M059J (cell line): ENCODE measurements at places on chromosomes 1 and 21. TPM values are rescaled to one million over a fixed set of nuclear protein-coding genes. Genes with fewer than 3 reads are reported as not detected.

DNA sequence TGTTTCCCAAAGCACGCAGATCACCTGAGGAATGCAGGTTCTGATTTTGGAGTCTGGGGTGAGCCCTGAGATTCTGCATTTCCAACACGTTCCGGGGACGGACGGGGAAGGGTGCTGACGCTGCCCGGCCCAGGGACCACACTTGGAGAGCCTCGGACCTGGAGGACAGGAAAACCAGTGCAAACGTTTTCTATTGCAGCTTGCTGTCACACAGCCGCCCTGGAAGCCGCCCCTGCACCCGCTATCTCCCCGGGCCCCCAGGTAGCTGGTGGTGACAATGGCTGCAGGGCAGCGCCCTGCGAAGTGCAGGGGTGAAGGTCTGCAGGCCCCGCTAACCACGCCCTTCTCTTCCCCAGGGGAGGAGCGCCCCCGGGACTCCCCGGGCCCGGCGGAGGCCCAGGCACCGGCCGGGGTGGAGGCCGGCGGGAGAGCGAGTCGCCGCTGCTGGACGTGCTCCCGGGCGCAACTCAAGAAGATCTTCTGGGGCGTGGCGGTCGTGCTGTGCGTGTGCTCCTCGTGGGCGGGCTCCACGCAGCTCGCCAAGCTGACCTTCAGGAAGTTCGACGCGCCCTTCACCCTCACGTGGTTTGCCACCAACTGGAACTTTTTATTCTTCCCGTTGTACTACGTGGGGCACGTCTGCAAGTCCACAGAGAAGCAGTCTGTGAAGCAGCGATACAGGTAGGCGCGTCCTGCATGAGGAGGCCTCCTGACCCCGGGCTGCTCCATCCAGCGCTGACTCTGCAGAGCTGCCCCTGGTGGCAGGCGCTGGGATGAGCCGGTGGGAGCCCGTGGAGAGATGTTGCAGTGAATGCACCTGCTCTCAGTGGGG lies 142.0 kb upstream of the COA6 start:
- no peak for DNase-seq

CFHR3 gene
- total RNA-seq, result not detected in 2 replicates

FCMR gene
- 0.34 and 3.5 TPM in 2 replicates for total RNA-seq

- no peak for DNase-seq
These were observed 25.6 kb upstream of the PTBP2 start for GRCh38 chr1:96695954-96696353.

ELAVL4 gene
- not detected in 2 replicates for total RNA-seq

DNA sequence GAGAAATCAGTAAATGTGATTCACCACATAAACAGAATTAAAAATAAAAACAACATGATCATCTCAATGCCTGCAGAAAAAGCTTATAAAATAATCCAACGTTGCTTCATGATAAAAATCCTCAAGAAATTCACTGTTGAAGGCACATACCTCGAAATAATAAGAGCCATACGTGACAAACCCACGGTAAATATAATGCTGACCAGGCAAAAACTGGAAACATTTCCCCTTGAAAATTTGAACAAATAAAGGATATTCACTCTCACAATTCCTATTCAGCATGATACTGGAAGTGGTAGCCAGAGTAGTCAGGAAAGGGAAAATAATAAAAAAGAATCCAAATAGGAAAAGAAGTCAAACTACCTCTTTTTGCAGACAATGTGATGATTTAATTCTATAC lies 148.8 kb downstream of the BRINP3 start:
- no peak for DNase-seq

SUSD4 gene
- 2.2 and 4.6 TPM in 2 replicates for total RNA-seq

DNA sequence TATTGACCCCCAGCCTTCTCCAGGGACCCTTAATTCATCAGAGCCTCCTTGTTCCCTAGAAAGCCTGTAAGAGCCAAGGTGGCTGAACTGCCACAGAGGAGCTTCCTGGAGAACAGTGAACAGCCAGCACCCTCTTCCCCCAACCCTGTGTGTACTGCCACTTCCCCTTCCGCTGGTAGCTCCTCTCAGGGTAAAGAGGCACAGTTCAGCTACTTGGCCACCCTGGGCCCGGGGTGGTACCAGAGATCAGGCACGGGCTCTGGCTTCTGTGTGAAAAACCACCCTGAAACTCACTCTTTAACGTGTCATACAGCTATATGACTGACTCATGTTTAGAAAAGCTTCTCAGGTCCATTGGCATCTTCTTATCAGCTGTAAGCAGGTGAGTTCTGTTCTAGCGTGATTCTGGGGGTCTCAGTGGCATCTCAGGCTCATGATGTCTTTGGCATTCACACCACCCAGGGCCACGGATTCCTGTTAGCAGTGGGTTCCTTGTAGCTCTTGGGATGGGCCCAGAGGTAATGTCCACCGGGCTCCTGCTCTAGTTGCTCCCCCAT lies 22.4 kb downstream of the ARMH1 start:
- no peak for DNase-seq

KCNQ4 gene
- 0.05 TPM in 1 of 2 replicates, not detected in the other for total RNA-seq

PTAFR gene
- 0.07 and 0.47 TPM in 2 replicates for total RNA-seq

GRCh38 chr1:158932171-158932570 lies 819 bp downstream of the PYHIN1 start:
- no peak for DNase-seq

CACHD1 gene
- 0.74 and 2.1 TPM in 2 replicates for total RNA-seq

PROK1 gene
- total RNA-seq, result 1.6 and 1.9 TPM in 2 replicates

ADCY10 gene
- 0.15 TPM in 1 of 2 replicates, not detected in the other for total RNA-seq

FAM89A gene
- 7.3 and 9.4 TPM in 2 replicates for total RNA-seq

SASS6 gene
- 9.4 and 10.1 TPM in 2 replicates for total RNA-seq

GLMN gene
- total RNA-seq, result 16.8 and 17.3 TPM in 2 replicates

GRCh38 chr1:94901841-94902240 lies 25.1 kb downstream of the CNN3 start:
- no peak for DNase-seq

NUAK2 gene
- total RNA-seq, result 6.7 and 8.4 TPM in 2 replicates

DNA sequence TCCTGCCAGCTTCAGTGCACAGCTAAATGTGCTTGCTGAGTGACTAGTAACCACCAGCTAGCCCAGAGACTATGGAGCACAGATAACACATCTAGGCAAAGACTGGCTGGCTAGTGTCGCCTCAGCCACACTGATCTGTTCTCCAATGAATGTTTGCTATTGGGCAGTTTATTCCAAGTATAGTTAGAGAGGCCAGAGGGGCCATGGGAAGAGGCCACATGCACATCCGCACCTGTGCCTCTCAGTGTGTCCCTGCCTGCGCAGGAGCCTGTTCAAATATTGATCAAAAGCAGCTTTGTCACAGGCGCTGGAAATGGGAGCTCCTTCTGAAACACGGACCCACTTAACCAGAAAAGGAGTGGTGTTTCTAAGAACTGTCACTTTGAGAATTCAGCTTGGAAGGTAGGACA lies 51.3 kb upstream of the ATP1A1 start:
- no peak for DNase-seq

DNA sequence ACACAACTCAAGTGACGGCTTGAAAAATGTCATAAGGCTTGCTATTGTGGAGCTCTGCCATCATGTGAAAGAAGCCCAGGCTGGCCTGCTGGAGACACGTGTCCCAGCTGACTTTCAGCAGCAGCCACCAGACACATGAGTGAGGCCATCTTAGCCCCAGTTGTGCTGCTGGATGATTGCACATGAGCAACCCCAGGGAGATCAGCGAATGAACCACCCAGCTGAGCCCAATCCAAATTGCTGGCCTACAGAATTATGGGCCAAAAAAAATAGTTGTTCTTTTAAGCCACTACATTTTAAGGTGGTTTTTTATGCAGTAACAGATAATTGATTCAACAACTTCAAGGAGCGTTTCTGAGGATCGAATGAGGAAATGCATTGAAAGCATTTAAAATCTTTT lies 17.5 kb upstream of the CDA start:
- no peak for DNase-seq

DNA sequence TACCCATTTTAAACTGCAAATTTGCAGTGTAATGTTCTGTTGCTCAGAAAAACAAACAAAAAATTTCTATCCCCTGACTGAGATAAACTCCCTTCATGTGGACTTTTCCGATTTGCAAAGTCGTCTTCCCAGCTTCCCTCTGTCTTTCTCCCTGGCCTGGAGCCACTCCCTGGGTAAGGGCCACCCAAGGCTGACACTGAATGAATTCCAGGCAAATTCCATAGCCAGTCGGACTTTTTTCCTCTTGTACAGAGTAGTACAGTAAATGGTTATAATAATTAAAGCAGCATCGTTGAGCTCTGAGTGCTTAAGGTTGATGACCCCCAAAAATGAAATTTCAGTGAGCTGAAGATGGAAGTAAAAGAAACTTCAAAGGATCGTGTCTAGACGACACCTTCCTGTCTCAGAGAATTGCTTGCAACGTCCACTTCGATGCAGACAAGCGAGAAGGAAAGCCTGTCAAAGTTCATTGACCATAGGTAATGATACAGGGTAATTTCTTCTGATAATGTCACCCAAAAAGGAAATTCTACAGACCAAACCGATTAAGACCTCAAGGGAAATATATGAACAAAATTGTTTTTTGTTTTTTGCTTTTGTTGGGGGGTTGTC lies 33.6 kb upstream of the LHX8 start:
- DNase-seq, result peak; percentile 47

DNA sequence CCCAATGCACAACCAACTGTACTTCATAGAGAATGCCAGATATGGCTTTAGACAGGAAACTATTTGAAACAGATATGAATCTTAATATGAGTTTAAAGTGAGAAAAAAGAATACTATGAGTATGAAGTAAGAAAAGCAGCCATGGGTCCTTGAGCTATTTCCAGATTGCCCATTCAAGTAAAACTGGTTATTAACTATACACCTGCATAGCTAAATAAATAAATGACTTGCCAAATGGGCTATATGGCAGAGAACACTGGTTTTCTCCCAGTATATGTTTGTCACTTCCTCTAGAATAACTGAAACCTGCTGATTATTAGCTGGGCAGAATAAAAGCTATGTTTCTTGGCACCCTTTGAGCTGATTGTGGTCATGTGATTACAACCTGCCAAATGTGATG lies 17.0 kb upstream of the CD1C start:
- no peak for DNase-seq

DNA sequence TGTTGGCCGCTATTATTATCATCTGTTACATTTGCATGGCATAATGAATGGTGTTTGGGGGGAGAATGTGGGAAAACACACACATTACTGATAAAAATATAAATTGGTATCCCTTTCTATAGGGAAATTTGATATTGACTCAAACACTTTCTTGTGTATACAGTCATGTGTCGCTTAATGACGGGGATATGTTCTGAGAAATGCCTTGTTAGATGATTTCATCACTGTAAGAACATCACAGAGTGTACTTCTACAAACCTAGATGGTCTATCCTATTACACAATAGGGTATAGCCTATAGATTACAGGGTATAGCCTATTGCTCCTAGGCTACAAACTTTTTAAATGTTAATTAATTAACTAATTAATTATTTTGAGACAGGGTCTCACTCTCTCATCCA lies 67.2 kb upstream of the B3GALNT2 start:
- DNase-seq, result no peak

DNA sequence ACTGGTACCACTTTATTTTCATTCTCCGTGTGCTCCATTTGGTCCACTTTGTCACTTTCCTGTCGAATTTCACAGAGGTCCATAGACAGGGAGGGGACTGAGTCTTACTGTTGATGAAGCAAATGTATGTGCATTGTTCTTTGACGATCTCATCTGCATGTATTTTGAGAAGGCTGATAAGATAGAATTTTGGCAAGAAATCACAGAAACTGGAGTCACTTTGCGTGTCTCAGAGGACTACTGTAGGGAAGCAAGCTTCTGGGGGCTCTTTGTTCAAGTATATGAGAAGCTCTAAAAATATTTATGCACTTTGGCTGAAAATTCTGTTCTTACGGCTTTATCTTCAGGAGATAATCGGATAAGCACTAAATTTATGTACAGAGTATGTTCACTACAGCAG lies 78.1 kb downstream of the PCBP3 start:
- no peak for DNase-seq

DNA sequence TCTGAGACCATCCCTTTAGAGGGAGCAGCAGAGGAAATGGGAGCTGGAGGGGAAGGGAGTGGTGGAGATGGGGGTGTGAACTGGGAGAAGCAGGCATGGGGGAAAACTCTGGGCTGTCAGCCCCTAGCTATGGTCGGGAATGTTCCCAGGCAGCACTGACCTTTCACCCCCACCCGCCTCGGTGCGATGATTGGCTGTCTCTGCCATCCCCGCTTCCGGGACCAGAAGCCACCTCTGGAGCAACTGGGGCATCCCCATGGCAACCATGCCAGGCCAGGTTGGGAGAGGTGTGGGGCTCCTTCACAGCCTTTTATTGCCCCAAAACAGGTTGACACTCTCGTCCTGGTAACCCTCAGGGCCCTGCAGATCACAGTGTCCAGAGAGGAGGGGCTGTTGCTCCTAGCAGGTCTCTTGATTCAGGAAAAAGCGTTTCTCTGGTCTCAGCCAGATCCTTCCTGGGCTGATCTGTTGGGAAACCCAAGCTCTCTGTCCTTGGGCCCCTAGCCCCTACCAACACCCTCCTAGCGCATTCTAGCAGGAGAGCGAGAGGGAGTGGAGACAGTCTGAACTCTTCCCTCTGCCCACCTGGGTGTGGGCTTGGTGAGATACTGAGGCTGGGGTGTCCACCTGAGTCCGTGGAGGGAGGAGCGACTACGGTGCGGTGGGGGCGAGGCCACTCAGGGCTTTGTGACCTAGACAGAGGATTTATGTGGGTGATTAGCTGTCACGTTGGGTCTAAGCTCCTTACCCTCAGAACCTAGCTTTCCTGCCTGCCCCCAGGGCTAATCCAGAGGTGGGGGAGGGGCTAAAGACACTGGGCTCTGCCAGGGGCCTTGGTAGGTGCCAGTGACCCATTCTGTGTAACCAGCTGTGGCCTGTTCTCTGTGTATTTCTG lies 12.2 kb upstream of the SLC6A9 start:
- DNase-seq, result peak; percentile 34

GRCh38 chr1:17212009-17212408 lies 7.1 kb downstream of the PADI1 start:
- peak; percentile 70 for DNase-seq

LCE1D gene
- not detected in 2 replicates for total RNA-seq

VSIG8 gene
- not detected in 2 replicates for total RNA-seq

- DNase-seq, result no peak
These were observed 48.5 kb upstream of the WARS2 start for GRCh38 chr1:119188926-119189325.

GRCh38 chr1:223886516-223886921 lies 40.8 kb upstream of the TP53BP2 start:
- peak; percentile 71 for DNase-seq

DNA sequence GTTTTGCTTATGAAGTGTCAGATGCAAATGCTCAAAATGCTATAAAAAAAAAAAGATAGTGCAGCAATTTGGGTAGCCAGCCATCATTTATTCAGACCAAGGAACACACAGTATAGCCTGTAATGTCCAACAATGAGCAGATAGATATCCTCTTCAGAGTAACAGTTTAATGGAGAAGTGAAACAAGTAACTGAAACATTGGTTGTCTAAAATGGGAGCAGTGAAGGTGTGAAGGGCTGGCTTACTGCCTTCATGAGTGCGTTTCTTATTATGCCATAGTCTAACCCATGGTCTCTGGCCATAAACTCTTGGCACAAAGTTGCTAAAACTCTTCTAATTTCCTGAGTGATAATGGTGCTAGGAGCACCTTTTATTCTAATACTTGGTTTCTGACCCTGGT lies 11.4 kb downstream of the RGS5 start:
- no peak for DNase-seq
